ENCODE measurements at places on chromosomes 3 and 15.

DNA sequence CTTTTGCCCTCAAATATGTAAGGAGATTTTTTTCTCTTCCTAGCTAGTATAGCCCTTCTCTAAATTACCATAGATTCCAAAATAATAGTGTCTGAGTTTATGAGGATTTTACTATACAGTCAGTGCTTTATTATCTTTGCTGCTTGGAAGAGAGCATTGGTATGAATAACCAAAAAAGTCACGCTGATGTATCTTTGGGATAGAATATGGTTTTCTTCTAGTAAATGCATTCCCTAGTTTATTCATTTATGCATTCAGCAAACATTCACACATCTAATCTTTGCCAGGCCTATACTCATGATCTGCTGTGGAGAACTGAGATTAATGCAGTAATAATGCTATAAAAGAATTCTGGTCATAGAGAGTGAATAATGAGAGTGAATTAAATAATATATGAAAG lies 225.3 kb upstream of the GOLGA6L4 start:
- DNase-seq, result no peak

GRCh38 chr3:168511428-168512014 lies 415.8 kb upstream of the GOLIM4 start:
- DNase-seq, result peak; percentile 9

DNA sequence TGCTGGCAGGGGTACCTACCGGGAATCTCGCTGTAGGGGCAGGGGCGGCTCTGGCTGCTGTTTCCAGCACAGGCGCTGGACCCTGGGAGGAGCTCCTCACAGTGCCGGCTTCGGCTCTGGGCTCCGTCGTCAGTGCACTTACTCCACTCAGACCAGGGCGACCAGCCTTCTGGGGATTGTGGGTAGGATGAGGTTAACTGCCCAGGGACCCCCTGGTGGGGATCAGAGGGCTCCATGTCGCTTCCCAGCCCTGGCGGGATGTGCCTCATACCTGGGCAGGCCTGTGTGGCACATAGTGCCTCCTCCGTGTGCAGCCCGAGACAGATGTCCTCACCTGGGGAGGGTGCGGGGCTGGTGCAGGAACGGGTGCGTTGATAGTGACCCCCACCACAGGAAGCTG lies 115.7 kb downstream of the SEMA5B start:
- DNase-seq, result no peak

DNA sequence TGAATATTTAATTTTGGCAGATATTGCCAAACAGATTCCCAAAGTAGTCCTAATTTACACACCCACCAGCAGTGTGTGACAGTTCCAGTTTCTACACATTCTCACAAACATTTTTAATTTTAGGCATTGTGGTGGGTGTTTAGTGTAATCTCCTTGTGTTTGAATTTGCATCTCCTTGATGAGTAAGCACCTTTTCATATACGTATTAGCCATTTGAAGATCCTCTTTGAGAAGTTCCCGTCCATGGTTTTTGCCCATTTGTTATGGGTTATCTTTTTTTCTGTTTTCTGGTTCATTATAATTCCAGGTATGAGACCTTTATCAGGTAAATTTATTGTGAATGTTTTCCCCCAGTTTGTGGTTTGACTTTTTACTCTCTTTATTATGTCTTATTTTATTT lies 2.3 kb upstream of the TM4SF19 start:
- DNase-seq, result no peak

DNA sequence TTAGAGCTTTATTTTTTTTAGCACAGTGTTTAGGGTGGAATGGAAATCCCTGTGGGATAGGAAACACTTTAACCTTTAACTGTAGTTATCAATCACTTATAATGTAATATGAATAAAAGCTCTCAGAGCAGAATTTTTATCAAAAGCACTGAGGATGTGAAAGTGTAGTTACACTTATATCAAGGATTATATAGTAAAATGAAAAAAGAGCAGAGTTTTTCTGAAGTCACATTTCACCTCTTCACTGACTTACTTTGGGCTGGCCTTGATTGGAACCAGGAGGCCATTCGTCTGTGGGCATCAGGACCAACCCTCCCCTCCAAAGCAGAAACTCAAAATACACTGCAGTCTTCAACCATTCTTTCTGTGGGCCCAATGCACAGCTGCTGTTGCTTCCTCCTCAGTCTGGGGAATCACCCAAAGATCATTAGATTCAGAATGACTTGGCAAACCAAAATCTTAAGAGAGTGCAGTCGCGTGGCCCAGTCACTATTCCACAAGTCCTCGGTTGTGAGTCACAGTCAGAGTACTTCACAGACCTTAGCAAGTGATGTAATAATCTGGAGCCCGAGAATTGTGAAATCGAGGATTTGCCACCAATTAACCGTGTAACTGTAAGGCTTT lies 132.6 kb upstream of the COL8A1 start:
- peak; percentile 99 for DNase-seq

GRCh38 chr3:4850928-4851265 lies 128.3 kb upstream of the BHLHE40 start:
- DNase-seq, result no peak

GRCh38 chr3:16871915-16872842 lies 12.6 kb upstream of the PLCL2 start:
- DNase-seq, result no peak

DNA sequence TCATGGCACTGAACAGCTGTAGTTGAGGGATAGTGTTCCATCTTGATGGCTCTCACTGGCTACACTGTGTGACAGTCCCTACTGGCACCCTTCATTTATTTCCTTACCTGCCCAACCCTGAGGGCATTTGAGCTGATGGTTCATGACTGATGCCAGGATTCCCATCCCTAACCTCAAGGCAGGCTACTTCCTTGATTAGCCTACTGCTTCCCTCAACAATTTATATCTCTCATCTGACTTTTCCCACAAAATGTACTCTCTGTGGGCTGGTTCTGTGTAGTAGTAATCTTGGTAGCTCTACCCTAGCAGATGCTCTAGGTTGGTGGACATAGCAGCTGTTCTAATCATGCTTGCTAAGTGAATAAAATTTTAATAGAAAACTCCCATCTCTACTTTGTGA lies 106.0 kb downstream of the THRB start:
- DNase-seq, result no peak

- DNase-seq, result peak; percentile 38
These were observed 187.7 kb downstream of the THSD4 start for GRCh38 chr15:71302861-71303410.

GRCh38 chr3:71069797-71070196 lies 513.7 kb downstream of the FOXP1 start:
- DNase-seq, result peak; percentile 46

GRCh38 chr3:156665291-156665690 lies 9.1 kb upstream of the TIPARP start:
- DNase-seq, result peak; percentile 83

DNA sequence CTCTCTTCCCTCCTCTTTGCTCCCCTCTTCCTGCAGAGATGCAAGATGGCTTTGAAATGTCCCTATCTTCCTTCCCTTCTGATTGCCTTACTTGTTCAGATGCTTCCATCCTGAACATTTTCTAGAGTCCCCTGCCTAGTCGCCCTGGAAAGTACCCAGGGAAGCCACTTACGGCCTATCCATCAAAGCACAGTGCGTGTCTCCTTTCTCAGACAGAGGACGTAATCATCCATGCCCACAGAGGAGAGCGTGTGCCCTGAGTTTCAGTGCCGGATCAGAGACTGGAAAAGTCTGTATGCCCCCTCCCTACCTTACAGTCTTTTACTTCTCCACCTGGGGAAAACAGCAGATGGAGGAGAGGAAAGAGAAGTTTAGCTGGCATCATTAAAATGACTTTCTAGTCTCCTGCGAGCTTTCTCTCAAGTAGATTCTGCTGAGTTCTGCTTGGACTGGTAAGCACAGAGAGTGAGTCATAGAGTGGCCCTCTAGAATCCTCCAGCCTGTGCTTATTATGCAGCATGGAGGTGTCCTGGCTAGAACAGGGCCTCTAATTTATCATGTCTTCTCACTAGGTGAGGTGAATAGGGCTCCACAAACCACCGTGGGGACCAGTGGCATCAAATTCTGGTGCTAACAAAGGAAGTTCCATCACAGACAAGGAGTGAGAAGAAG lies 114.6 kb downstream of the SLCO3A1 start:
- DNase-seq, result no peak

GRCh38 chr15:29205186-29205585 lies 64.4 kb downstream of the NSMCE3 start:
- DNase-seq, result no peak

DNA sequence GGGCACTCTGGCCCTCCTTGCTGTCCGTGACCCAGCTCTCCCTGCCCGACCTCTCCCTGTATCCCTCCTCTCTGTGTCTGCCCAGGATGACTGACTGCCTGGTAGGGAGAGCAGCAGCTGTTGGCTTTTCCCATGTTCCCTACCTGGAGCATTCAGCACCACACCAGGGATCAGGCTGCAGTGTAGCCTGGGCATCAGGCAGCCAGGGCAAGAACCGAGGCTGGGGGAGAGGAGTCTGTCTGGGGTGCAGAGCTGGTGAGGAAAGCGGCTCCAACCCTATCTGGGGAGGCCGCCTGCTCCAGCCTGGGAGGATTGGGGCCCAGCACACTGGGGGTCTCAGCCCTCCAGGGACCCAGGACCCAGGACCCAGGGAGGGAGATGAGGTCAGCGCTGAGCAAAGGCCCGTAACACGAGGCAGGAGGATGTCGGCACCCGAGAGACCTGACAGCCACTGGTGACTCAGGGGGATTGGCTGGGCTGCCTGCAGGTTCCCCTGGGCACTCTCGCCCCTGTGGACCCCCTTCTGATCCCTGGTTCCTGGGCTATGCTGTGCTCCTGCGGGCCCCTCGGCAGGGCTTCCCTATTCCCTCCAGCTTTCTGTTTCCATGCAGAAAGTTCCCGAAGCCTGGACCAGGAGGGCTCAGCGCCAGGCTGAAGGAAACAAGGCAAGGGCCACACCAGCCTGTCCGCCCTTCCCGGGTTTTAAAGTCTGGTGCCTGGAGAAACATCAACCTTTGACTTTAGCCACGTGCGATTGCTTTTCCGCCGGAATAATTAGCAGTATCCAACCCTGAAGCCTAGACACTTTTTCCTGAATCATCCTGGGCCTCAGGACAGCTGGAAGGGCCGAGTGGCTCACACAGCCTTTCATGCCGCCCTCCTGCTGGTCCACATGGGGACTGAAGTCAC lies 128.2 kb upstream of the MEF2A start:
- DNase-seq, result no peak

DNA sequence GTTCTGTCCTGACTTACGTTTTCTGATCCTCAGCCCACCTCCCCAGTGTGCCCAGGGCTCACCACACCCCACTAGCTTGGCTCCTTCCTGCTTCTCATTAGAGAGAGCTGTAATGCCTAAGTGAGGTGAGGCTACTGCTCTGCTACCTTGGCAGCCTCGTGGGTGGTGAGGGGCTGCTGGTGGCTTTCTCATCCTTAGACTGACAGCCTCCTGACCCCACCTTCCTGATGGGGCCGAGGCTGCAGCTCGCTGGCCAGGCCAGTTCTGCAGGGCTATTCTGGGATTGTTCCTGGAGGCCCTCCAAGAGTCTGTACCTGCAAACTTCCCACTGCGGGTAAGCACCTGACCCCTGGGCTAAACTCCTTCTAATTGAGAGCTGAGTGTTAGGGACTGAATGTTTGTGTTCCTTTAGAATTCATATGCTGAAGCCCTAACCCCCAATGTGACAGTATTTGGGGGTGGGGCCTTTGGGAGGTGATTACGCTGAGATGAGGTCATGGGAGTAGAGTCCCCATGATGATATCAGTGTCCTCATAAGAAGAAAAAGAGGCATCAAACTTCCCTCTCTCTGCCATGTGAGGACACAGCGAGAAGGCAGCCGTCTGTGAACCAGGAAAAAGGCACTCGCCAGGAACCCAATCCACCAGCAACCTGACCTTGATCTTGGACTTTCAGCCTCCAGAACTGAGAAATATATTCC lies 38.1 kb upstream of the IQSEC1 start:
- DNase-seq, result no peak

DNA sequence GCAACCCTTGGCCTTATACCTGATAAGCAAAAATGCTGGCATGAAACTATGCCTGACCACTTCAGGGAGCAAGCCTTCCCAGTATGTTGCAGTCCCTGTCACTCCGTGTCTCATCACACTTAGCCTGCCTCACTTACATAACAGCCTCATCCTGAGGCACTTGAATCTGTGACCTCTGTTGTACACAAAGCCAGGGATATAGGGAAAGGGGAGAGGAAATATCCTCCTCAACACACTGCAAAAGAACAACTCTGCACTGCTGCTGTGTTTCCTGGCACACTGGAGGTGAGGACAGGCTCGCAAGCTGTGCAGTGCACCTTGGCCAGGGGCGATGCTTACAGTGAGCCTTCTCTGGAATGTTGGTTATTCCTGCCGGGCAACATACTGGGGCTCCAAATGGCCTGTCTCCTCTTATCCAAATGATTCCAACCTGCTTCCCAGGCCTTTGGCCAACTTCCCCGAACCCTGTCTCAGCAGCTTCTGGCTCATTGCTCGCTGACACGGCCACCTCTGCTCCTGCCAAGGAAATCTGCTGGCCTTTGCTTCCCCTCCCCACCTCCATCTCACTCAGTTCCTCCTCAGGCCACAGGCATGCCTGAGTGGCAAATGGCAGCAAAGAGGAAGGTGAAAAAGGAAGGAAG lies 109.2 kb downstream of the CD47 start:
- no peak for DNase-seq

GRCh38 chr15:68990231-68990991 lies 24.1 kb upstream of the NOX5 start:
- no peak for DNase-seq

- no peak for DNase-seq
These were observed 135.4 kb downstream of the MCTP2 start for GRCh38 chr15:94366781-94367180.

DNA sequence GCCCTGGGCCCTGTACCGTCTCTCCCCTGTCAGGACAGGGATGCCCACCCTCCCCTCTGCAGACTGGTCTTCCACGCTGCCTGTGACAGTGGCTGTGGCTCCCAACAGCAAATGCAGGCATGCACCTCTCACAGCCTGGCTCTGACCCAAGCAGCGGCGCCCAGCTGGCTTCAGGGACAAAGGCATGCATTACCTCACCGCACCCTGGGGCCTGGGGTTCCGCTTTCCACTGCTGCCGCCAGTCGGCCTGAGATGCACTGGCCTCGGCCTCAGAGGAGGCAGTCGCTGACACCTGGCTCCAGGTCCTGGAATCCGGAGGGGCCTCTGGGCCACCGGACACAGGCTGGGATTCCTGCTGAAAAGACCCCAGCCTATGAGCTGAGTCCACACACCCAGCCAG lies 70.3 kb downstream of the SCN5A start:
- no peak for DNase-seq

DNA sequence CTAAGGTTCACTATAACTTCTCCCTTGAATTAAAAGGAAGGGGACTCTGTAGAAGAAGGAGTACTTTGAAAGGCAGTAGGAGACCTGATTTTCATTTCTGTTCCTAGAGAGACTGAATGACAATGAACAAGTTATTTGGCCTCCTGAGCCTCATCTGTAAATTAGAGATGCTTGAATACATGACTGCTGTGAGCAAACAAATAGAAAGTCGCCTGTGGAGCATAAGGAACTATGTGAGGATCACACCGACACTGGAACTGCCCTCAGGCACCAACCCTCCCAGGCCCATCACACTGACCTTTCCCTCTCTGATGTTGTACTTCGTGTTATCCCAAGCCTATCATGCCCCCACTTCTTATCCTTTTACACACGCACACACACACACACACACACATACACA lies 48.6 kb downstream of the IMPG2 start:
- DNase-seq, result no peak

- no peak for DNase-seq
These were observed 7.4 kb upstream of the RIOX2 start for GRCh38 chr3:97979610-97980009.

- no peak for DNase-seq
These were observed 250.2 kb downstream of the LPP start for GRCh38 chr3:188404124-188404523.

- DNase-seq, result no peak
These were observed 272.1 kb downstream of the BBX start for GRCh38 chr3:107794664-107795443.
